ENCODE measurements at places on chromosomes 1 and 21.

DNA sequence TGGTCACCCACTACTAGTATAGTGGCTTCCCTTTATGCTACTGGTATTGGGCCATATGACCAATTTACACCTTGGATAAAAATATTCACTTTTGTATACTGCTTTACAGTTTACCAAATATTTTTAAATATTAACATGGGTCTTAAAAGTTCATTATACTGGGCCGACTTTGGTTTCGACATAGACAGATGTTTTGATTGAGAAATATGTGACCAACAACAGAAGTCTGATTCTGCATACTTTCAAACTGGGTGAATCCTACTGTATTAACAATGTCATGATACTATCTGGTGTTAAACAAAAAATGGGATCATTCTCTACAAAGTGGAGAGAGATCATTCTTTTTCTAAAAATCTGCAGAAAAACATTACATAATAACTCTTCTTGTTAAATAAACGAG is 134.8 kb downstream of the AKT3 start:
- DNase-seq, result no peak

GRCh38 chr1:101283443-101283842 is 46.6 kb downstream of the S1PR1 start:
- DNase-seq, result no peak

- DNase-seq, result no peak
These were observed 11.2 kb downstream of the C4BPA start for GRCh38 chr1:207115269-207115668.

GRCh38 chr1:198203434-198203833 is 46.6 kb downstream of the NEK7 start:
- no peak for DNase-seq

DNA sequence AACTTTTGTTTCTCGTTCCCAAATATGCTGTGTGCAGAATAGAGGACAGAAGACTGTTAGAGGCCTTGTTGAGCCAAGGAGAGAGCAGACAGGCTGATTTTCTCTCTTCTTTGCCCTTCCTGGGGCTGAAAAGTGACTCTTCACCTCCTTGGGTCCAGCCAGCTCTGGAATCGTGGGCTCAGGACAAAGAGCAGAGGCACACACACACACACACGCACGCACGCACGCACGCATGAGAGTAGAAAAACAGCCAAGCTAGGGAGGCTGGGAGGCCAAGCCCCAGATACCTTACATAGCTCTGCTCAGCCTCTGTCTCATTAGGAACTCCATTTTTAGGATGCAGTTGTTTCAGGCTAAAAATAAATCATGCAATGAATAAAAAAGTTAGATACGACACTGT is at the start of gene CASQ2:
CASQ2 (minus strand) TSS at position 166 of the 400 bp plus-strand sequence. CDS start 173 bp downstream, outside the sequence.
- DNase-seq, result no peak

DNA sequence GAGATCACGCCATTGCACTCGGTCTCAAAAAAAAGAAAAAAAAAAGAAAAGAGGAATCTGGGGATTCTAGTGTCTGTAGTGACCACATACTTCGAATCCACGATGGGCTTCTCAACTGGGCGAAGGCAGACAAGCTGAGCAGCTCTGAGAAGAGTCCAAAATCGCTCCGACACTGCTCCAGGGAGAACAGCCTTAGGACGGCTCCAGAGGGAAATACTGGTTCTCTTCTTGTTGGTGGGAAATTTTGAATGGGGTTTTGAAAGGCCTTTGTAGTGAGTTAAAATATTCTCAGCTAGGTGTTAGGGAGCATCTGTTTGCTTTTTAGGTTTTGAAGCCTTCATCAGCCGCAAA is 18.3 kb upstream of the HJV start:
- no peak for DNase-seq

DNA sequence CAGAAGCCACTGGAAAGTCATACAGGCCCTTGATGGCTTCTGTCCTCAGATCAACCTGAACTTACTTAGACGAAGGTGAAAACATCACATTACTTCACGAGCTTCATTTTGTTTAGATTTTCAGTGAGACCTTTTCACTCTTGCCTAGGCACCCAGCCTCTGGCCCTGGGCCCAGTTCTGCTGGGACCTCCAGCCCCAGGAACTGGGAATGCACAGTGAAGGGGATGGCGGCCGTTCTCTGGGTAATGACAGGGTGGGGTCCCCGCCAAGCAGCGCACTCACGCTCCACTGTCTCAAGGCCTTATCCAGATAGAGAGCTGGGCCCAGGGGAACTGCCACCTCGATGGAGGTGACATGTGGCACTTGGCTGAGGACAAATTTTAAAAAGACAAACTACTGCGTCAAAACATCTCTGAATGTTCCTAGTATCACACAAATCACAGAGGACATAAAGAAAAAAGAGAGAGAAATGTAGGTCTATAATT is 54.8 kb downstream of the NPHP4 start:
- no peak for DNase-seq

GRCh38 chr1:17002524-17002902 is 9.2 kb downstream of the ATP13A2 start:
- DNase-seq, result no peak
